ENCODE measurements at places on chromosomes 2 and 18. TPM values are rescaled to one million over a fixed set of nuclear protein-coding genes. Genes with fewer than 3 reads are reported as not detected.

Gene C1QL2
- not detected for total RNA-seq

- DNase-seq: no peak
- no peak overlapping the region for H3K4me3 ChIP-seq
- no peaks in the 10 kb centered on the region for H3K36me3 ChIP-seq
- no peaks in the 10 kb centered on the region for H3K4me1 ChIP-seq
- peaks cover 12% of the 10 kb centered on the region for H3K27me3 ChIP-seq
Measured at GRCh38 chr2:234579231-234579962, 82.5 kb upstream of the ARL4C start.

- H3K4me1 ChIP-seq: no peaks in the 10 kb centered on the region
- H3K36me3 ChIP-seq: peaks cover 6% of the 10 kb centered on the region
- H3K27ac ChIP-seq: no peak overlapping the region
Measured at GRCh38 chr2:224659714-224660113, 56.5 kb downstream of the CCDC195 start.

GRCh38 chr2:235587202-235587601 lies 93.4 kb downstream of the AGAP1 start:
- no peaks in the 10 kb centered on the region for H3K36me3 ChIP-seq
- DNase-seq: no peak
- no peak overlapping the region for H3K27ac ChIP-seq
- H3K4me3 ChIP-seq: no peak overlapping the region
- H3K4me1 ChIP-seq: no peaks in the 10 kb centered on the region
